ENCODE measurements at places on chromosomes 12 and 14.

GRCh38 chr12:57476162-57476992, 3.3 kb downstream of the ARHGAP9 start:
- peak; percentile 76 for DNase-seq

GRCh38 chr12:109523071-109523470, 45.6 kb downstream of the UBE3B start:
- no peak for DNase-seq

- no peak for DNase-seq
Measured at GRCh38 chr12:77992760-77993159, 162.1 kb downstream of the NAV3 start.

- no peak for DNase-seq
Measured at GRCh38 chr12:47382305-47382704, 302.5 kb upstream of the AMIGO2 start.

- DNase-seq, result no peak
Measured at GRCh38 chr12:131025234-131025633, 71.5 kb downstream of the ADGRD1 start.

DNA sequence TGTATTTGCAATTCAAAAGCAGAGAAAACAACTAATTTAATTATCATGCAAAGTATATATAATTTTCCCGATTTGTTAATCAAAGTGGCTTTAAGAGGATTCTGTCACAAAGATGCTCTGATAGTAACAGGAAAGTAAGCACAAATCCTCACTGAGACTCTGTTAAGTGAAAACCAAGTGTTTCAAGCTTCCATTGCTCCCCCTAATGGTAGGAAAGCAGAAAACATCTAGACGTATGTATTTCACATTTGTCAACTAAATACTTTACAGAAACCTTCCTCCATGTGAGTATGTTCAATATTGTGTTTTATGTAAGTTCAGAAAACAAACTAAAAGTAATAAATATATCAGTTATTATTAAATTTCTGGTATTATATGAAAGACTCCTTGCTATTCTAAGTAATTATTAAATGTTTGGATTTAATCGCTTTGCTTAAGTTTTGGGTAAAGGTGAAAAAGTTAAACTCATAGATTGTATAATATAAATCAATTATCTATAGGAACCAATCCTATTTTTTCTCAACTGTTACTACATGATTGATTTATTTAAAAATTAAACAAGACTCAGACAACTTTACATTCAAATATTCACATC, 1.5 kb upstream of the NTS start:
- DNase-seq, result no peak

GRCh38 chr12:95105540-95105939, 32.1 kb upstream of the NR2C1 start:
- DNase-seq, result no peak

- DNase-seq, result no peak
Measured at GRCh38 chr12:127275416-127275815, 991.6 kb upstream of the TMEM132C start.

DNA sequence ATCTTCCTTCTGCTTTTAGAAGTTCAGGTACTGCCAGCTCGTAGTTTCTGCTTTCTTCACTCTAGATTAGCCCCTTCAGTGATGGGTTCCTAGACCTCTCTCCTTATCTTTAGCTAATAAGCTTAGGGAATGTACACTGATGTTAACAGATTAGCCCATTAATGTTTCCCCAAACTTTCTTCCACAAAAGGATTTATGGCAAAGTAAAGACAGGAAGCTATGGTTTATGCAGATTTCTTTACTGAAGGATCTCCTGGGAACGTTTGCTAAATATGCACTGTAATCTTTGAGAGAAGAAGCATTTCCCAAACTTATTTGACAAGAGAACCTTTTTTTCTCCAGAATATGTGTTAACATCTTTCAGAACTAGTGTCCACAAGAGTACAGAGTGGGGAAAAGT, 4.2 kb downstream of the SOCS4 start:
- DNase-seq, result no peak

- DNase-seq, result no peak
Measured at GRCh38 chr12:84201976-84202375, 710.6 kb downstream of the SLC6A15 start.

- no peak for DNase-seq
Measured at GRCh38 chr14:43754838-43755237, 752.2 kb downstream of the FSCB start.

DNA sequence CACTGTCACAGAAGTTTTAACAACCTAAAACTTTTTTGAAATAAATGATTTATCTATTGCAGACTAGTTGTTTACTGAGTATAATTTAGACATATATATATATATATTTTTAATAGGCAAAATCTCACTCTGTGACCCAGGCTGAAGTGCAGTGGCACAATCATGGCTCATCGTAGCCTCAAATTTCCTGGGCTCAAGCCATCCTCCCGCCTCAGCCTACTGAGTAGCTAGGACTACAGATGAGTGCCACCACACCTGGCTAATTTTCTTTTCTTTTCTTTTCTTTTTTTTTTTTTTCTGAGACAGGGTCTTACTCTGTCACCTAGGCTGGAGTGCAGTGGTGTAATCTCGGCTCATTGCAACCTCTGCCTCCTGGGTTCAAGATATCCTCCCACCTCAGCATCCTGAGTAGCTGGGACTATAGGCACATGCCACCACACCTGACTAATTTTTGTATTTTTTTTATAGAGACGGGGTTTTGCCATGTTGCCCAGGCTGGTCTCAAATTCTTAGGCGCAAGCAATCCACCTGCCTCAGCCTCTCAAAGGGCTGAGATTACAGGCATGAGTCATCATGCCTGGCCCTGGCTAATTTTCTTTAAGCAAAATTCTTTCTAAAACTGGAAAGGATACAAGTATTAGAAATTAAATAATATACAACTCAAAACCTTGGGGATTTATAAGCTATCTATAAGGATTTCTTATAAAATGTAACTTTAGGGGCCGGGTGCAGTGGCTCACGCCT, 23.1 kb downstream of the EEA1 start:
- no peak for DNase-seq

DNA sequence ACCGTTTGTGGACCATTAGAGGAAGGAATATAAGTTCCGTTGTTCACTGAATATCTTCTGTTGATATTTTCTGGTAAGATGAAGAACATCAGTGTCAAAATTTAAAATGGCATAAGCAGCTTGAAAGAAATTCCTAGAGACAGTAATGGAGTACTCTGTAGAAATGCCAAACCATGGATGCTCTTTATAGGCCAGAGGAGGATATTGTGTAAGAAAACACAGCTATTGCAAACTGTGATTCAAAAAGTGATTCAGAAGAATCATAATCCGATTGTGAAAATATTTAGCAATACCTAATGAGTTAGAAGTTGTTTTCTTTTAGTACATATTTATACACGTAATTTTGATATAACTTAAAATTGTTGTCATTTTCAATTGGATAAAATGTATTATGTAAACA, 102.8 kb downstream of the SLC16A7 start:
- no peak for DNase-seq

DNA sequence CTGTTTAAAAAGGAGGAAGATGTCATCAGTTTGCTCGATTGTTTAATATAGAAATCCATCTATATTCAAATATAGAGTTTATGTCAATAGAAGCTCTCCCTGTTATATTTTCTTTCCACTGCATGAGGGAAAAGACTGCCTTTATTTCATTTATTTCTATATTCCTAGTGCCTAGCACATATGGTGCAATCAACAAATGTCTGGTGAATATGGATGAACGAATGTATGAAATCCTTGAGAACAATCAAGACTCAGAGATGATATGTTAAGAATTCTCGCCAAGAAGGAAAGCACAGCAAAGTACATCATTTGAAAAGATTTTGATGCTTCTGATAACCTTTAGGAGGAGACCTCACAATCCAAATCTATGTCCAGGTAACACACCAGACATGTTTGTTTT, 296.0 kb upstream of the LMO3 start:
- no peak for DNase-seq

DNA sequence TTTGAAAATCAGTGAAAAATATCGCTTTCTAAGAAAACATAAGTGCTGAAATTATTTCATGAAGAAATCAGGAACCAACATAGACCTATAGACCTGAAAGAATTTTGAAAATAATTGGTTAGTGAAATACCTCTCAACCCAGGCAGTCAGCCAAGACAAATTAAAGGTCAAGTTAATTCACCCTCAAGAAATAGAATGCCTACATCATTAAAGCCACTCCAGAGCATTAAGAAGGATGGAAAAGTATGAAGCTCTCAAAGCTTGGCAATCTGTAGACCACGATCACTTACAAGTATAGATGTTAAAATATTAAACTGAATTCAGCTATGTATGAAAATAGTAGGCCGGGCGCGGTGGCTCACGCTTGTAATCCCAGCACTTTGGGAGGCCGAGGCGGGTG, 48.3 kb downstream of the SFSWAP start:
- DNase-seq, result no peak

- no peak for DNase-seq
Measured at GRCh38 chr14:91858536-91859275, 8.6 kb downstream of the TC2N start.

- DNase-seq, result no peak
Measured at GRCh38 chr12:22082190-22082701, 36.2 kb downstream of the CMAS start.

GRCh38 chr14:86625637-86626036, 1095.7 kb downstream of the FLRT2 start:
- DNase-seq, result no peak

- no peak for DNase-seq
Measured at GRCh38 chr12:57614178-57614947, 3.1 kb downstream of the ARHGEF25 start.

DNA sequence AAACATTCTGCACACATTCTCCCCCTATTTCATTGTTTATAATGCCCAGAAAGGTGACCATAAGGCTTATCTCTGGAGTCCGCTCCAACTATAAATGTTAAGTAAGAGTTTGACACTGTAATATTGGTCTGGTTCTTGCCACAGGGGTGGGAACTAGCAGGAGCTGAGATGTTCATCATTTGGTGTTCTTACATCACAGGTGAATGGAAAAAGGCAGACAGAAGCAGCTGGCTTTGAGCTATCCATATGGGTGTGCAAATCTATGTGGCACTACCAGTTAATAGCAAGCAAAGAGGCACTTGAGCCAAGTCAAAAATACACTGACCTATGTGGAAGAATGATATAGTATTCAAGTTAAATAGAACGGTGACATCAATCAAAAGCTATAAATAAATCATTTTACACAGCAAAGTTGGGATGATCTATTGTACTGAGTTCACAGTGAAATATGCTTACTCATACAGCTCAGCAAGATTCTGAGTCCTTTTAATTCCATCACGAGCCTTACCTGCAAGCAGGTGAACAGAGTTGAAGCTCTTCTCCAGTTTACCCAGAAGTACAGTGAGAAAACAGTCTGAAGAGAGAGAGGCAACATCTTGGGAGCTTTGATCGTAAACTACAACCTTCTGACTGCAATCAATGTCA, 43.2 kb downstream of the DUSP16 start:
- DNase-seq, result no peak

DNA sequence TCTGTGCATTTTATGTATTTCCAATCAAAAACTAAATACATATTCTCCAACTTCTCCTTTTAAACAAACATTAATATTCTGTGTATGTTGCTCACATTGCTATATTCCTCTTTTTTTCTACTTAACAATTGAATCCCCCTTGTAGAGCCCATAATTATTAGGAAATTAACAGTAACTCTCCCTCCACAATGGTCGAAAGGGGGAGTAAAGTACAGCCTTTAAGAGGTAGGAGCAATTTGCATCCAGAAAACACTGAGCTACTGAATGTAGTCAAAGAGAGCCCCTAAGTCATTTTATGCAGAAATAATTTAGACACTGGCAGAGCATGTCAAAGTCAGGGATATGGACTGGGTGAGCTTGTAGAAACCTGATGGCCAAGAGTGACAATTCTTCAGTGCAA, 57.2 kb upstream of the SCN8A start:
- DNase-seq, result no peak

DNA sequence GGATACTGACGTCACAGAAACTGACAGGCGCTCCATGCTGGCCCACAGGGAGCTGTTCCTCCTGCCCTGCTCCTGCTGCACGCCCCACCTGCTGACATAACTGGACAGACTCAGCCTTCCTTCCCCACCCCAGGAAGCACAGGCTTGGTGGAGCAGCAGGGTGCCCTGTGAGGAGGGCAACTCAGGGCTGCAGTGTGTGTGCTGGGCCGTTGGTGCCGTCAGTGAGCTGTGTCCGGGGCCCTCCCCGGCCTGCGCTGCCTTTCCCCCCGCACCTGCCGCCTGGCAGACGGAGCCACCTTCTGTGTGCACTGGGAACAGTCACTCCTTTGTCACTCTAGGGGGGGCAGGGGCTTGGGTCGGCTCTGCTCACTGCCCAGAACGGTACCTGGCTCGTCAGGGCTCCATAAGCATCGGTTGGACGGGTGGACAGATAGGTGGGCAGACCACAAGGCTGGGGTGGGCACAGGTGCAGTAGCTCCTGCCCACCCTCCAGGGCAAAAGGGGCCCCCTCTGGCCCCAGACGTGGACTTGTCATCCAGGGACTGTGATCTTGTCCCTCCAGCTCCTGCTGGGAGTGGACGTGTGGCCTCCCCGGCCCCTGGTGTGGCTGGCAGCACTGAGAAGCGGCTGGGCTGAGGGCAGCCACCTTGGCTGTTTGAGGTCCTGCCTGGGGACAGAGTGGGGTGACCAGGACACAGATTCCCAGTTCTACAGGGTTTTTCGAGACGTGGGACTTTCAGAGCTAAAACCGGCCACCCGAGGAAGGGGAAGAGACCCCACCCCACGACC, 32.8 kb downstream of the FBRSL1 start:
- no peak for DNase-seq

DNA sequence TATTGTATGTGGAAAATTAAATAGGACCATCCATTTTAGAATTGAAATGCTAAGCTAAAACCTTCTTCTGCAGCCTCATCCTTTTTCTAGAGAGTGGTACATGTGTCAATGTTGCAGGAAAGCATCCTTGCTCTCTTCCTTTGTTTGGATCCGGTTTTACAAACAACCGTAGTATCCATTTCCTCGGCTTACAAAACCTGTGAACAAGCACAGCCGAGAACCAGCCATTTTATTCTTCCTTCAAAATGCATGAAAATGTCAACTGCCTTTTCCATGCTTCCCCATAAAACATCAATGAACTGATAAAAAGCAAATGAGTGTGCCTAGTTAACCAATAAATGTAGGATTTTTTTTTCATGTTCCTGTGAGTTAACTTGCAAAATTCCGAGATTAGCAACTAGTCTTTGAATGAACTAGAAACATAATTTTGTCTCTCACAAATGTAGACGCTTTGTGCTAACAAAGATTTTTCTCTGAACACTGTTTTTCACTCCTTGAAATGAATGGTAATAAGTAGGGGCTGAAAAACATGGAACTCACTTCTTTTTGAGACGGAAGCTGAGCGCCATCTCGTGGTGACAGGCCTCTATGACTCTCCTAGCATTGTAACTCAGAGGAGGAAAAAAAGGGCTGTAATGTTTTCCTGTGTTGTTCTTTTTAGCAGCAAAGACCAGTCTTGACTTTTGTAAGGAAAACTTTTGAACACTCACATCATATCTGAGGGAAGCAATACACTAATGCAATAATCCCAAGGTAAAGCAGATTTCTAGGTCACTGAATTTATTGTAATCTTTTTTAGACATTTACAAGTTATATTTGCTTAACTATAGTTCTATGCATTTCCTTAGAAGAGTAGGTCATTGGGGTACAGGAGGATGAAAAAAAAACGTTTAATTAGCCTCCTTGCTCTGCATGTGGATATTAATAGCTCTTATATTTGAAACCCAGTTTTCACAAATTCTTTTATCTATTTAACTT, 157.4 kb upstream of the FOXG1 start:
- no peak for DNase-seq

Measured in stimulated activated CD4-positive, alpha-beta T cell treated with anti-CD3 and anti-CD28 coated beads, Interleukin-12 subunit alpha, Interleukin-12 subunit beta, amount 100 ng/mL, for 24 hours (primary cell).